ENCODE measurements at places on chromosomes 13 and 19.

DNA sequence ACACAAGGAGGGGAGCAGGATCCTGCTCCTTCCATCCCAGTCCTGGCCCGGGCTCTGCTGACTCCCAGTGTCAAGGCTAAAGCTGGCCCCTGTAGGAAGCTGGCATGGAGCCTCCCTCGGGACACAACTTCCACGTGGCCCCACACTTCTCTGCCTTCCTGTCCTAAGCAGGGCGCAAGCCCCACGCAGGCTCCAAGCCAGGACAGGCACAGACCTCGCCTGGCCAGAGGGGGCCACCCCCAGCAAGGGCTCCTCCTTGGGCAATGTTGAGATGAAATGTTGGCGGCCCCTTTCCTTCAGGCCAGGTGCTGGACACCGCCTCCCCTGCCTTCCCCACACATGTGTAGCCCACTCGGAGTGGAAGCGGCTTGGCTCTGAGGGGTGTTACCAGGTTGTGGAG, 66.6 kb downstream of the COL4A1 start:
- H3K4me1 ChIP-seq: no peaks in the 10 kb centered on the region
- H3K36me3 ChIP-seq: no peaks in the 10 kb centered on the region
- no peak overlapping the region for H3K27ac ChIP-seq
- no peak overlapping the region for H3K4me3 ChIP-seq
- DNase-seq: no peak

DNA sequence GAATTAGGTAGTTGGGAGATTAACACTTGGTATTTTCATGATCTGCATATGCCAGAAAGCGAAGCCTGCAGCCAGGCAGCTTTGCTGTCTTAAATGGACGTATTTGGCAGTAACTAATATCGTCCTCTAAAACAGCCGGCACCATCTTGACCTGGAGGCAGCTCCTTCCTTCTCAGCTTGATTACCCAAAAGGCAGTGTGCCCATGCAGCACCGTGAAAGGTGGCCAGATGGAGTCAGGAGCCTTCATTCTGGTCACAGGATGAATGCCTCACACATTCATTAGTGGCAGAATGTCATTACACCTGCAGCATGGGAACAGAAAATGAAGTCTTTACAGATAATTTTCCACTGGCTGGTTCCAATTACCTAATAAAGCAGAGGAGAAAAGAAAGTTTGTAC, 59.0 kb upstream of the FLT1 start:
- H3K36me3 ChIP-seq: no peaks in the 10 kb centered on the region
- no peaks in the 10 kb centered on the region for H3K27me3 ChIP-seq
- no peak for DNase-seq
- H3K4me3 ChIP-seq: no peak overlapping the region

DNA sequence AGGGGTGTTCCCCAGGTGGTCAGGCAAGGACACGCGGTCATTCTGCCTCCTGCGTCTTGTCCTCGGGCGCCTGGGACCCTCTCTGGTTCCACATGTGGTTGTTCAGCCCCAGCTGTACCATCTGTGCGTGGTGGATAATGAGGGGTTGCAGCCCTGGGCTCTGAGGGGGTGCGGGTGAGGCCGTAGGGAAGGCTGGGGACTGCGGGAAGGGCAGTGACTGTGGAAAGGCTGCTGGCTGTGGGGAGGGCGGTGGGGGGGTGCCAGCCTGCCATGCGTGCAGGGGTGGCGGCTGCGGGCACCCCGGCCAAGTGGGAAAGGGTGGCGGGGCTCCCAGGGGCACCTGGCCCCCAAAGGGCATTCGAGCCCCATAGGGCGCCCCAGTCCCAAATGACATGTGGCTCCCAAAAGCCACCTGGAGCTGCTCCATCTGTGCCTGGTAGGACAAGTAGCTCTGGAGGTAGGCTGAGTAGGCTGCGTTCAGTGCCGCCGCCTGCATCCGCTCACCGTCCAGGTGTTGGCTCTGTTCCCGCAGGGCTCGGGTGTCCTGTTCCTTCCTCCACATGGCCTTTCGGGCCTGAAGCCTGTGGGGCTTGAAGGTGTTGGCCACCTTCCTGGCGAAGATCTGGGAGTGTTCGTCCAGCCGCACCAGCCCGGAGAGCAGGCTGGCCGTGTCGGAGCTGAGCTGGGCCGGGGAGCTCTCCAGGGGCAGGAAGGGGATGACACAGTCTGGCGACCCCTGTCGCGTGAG, 15.1 kb downstream of the TICAM1 start:
- no peaks in the 10 kb centered on the region for H3K4me1 ChIP-seq
- no peak for DNase-seq
- H3K27me3 ChIP-seq: no peaks in the 10 kb centered on the region
- H3K27ac ChIP-seq: no peak overlapping the region

GRCh38 chr13:111122056-111122455, 6.9 kb downstream of the ARHGEF7 start:
- no peak overlapping the region for H3K4me3 ChIP-seq
- no peaks in the 10 kb centered on the region for H3K4me1 ChIP-seq
- no peak for DNase-seq
- no peaks in the 10 kb centered on the region for H3K36me3 ChIP-seq

- H3K36me3 ChIP-seq: no peaks in the 10 kb centered on the region
- DNase-seq: no peak
- H3K27ac ChIP-seq: no peak overlapping the region
- H3K4me3 ChIP-seq: no peak overlapping the region
- no peaks in the 10 kb centered on the region for H3K4me1 ChIP-seq
Observed at GRCh38 chr13:32017474-32017873, 14.1 kb upstream of the FRY start.
